ENCODE measurements at places on chromosomes 13 and 19.

GRCh38 chr13:29991343-29991742 is 140.9 kb upstream of the UBL3 start:
- DNase-seq: no peak

DNA sequence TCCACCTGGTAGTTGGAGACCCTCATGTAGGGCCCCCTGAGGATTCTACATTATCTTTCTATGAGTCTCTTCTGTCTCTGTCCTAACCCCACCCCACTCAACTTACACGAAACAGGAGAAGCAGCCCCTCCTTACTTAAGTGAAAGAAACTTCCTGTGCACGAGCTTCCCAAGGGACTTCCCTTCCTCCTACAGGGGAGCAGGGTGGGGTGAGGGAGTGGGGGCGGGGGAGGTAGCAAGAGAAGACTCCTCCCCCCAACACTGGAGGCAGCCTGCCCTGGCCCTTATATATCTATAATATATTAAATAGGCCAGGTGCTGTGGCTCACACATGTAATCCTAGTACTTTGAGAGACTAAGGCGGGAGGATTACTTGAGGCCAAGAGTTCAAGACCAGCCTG is 5.5 kb upstream of the PDE4C start:
- no peak for DNase-seq

- no peak for DNase-seq
These were observed 6.3 kb downstream of the MAP1S start for GRCh38 chr19:17725422-17726078.

- no peak for DNase-seq
These were observed 17.4 kb upstream of the ZNF429 start for GRCh38 chr19:21487969-21488368.

GRCh38 chr13:98869408-98870090 is 108.3 kb downstream of the DOCK9 start:
- DNase-seq: no peak

DNA sequence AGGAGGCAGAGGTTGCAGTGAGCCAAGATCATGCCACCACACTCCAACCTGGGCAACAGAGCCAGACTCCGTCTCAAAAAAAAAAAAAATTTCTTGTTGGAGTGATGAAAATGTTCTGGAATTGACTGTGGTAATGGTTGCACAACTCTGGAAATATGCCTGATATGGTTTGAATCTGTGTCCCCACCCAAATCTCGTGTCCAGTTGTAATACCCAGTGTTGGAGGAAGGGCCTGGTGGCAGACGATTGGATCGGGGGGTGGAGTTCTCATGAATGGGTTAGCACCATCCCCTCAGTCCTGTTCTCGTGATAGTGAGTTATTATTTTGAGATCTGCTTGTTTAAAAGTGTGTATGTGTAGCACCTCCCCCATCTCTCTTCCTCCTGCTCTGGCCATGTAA is 41.1 kb upstream of the MAP3K10 start:
- DNase-seq: no peak

- no peak for DNase-seq
These were observed 81.4 kb upstream of the GPC6 start for GRCh38 chr13:93145199-93145598.

DNA sequence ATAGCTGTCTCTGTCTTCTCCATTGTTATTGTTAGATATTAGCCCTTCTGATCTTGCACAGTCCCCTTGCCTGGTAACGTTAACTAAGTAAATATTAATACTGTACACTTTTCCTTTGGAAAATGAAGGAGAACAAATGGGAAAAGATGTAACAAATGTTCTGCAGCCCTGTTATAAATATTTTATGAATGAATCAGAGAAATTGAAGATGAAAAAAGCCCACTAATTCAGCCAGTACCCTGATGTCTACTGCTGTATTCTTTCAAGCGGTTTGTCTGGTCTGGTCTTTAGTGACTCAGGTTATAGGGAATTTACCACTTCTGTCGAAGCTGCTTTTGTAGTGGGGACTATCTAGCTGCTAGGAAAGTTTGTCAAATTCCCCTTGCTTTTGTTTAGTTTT is 121.0 kb downstream of the COG6 start:
- no peak for DNase-seq

- no peak for DNase-seq
These were observed 140.7 kb downstream of the KCTD12 start for GRCh38 chr13:76745261-76746200.

DNA sequence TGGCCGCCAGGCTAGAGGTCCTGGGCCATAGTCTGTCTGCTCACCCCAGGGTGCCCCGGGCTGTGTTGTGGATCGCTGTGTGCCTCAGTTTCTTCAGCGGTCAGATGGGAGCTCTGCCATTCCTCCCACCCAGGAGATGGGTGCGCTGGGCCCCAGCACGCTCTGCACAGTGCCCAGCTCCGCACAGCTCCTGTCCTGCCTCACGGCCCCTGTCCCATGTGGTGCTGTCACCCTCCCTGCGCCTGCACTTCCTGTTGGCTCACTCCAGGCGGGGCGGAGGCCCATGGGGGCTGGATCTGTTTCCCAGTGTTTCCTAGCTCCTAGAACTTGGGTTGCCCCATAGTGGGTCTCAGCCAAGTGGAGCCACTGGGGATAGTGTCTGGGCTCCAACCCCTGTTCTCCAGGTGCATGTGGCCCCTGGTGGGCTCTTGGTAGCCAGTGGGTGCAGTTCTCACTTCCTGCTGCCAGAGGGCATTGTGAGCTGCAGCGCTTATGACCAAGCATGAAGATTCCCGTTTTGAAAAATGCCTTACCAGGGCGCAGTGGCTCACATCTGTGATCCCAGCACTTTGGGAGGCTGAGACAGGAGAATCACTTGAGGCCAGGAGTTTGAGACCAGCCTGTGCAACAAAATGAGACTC is 69.8 kb downstream of the KDM4B start:
- no peak for DNase-seq

GRCh38 chr19:48418317-48419064 is 25.0 kb downstream of the GRIN2D start:
- DNase-seq: no peak

DNA sequence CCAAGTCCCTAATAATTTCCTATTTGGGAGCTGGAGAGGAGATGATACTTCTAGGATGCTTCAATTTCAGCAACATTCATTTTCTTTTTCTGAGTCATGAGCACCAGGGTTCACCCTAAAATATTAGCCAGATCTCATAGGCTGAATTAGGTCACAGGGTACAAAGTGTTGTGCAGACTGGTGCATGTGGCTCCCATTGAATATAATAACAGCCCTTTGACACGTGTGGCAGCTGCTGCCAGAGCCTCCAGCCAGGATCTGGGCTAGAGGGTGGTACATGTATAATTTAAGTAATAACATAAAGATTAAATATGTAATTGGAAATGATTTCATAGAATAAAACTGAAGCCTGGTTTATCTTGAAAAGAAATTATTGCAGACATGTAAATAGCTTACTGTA is 244.9 kb downstream of the ATP8A2 start:
- DNase-seq: no peak

DNA sequence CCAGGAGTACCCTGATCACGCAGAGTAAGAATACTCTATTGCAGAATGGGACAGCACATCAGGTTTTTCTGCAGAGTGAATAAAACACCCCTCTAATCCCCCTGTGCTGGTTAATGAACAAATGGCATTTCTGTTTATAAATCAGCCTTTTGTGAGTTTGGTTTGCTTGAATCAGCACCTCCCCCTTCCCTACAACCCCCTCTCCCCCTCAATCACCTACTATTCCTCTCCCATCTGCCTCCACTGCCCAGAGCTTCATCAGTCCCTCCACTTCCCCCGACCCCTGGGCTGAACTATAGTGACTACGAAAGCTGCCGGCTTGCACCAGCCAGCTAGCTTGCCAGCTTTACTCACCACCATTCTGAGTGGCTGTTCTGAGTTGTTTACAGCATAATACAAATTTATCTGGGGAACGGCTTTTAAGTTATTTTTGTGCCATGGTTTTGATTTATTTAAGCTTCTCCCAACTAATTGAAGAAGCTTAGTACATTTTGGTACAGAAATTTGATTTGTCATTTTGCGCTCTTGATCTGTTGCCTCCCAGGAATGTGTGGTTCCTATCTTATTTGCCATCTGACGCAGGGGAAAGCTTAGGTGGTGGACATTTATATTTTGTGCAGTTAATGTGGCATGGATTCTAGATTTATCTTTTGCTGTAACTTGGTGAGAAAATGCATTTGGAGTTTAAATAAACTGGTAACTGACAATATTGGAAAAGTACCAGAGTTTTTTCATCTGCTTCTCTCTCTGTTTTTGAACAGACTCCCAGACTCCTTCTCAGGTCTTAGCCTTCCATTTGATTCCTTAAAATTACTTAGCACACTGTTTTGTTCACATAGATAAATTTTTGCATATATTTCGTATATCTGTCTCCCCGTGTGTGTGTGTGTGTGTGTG is 41.7 kb upstream of the WDFY2 start:
- no peak for DNase-seq

DNA sequence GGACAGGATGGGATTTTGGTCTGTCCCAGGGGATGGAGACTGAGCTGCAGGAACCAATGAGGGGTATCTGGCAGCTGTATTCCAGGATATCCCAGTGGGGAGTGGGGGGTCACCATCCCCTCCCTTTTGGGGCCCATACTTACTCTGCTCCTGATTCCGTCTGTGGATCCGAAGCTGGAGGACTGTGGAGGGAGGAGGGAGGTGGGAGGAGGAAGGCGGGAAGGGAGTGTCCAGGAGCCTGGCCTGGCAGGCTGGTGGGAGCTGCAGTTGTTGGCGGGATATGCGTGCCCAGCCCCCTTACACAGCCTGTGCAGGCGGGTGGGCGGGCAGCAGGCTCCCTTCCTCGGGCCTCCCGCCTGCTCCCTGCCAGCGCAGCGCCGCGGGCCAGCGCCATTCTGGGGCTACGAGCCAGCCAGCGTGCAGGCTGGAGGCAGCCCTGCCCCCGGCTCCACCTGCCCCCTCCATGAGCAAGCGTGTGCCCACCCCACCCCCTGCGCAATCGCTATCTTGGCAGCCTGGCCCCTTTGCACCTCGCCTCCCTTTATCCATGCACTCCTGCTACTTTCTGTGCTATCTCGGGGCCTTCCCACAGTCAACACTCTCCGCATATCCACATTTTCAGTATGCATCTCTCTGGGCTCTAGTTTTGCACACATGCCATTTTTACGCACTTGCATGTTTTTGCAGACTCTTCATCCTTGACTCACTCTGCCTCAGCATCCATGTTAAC is 2.8 kb downstream of the MAMSTR start:
- no peak for DNase-seq

GRCh38 chr19:44620667-44621066 is 7.3 kb downstream of the IGSF23 start:
- no peak for DNase-seq

- DNase-seq: no peak
These were observed 609.8 kb upstream of the KLF12 start for GRCh38 chr13:74743992-74744391.

DNA sequence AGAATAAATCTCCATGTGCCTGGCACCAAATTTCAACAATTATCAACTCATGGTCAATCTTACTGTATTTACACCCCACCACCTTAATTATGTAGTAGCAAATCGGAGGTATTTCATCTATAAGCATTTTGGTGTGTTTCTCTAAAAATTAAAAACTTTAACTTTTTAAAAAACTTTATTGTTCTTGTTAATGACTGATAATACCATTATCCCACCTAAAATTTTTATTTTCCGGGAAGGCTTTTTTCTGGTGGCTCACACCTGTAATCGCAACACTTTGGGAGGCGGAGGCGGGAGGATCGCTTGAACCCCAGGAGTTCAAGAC is 453 bp upstream of the PDCD2L start:
- DNase-seq: no peak

- DNase-seq: no peak
These were observed 27.5 kb upstream of the KATNAL1 start for GRCh38 chr13:30334663-30335386.

GRCh38 chr13:66462187-66462586 is 767.9 kb downstream of the PCDH9 start:
- no peak for DNase-seq

DNA sequence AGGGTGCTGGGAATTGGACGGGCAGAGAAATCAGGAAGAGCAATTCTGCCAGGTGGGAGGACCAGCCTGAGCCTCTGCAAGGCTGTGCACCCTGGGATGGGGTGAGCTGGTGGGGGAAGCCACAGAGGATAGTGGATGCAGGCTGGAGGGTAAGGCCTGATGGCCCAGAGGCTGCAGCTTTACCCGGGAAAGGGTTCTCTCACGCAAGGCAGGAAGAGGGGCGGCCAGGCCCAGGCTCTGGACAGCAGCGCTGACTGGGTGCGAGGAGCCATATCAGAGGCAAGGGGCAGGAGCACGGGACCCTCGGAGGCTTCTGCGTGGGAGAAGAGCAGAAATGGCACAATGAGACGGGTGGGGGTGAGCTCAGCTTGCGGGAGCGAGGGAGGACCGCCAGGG is 104.6 kb downstream of the SOX1 start:
- no peak for DNase-seq

- DNase-seq: no peak
These were observed 57.3 kb upstream of the TNFRSF19 start for GRCh38 chr13:23512762-23513395.

GRCh38 chr19:38142176-38143035 is 81.6 kb downstream of the DPF1 start:
- no peak for DNase-seq

- DNase-seq: peak; percentile 30
These were observed 616 bp downstream of the HNRNPUL1 start for GRCh38 chr19:41264581-41265394.

GRCh38 chr13:34941436-34941834 is 635 bp upstream of the NBEA start:
- DNase-seq: no peak

DNA sequence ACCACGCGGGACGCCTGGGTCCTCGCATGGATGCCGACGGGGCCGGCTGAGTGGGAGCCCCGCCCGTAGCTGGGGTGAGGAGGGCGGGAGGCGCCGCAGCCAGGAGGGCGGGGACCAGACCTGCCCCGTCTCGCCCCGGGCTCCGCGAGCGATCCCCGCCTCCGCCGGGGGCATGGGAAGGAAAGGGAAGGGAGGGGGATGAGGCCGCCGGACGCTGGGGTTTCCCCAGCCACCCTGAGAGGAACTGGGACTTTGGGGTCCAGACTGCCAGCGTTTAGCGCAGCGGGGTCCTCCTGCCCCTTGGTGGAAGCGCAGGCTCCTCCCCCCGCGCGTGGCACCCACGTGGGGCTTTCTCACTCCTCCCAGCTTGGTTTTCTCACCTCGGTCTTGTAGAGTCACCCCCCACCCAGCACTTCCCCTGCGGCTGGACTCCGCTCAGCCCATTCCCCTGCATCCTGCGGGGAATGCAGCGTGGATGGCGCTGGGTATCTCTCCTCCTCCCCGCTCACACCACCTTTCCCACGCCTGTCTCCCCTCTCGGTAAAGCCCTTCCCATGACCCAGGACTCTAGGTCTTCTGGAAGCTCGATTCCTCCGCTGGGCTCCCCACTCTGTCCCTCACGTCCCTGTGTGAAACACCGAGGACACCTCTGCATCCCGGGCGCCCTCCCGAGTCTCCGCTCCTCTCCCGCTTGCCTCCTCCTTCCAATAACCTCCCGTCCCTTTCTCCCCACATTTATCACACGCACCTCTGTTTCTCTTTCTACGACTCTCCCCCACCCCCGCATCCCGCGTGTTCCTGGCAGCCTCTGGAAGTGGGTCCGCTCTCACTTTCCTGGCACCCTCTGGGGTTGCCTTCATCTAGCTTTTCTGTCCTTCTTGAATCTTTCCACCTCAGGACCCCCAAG is 2.1 kb downstream of the TGFB1 start:
- peak; percentile 85 for DNase-seq

All from stimulated activated naive CD4-positive, alpha-beta T cell (primary cell).